ENCODE measurements at places on chromosomes 16 and 17.
A peak's percentile ranks its signal among the peaks of the same experiment; 100 is the strongest.

DNA sequence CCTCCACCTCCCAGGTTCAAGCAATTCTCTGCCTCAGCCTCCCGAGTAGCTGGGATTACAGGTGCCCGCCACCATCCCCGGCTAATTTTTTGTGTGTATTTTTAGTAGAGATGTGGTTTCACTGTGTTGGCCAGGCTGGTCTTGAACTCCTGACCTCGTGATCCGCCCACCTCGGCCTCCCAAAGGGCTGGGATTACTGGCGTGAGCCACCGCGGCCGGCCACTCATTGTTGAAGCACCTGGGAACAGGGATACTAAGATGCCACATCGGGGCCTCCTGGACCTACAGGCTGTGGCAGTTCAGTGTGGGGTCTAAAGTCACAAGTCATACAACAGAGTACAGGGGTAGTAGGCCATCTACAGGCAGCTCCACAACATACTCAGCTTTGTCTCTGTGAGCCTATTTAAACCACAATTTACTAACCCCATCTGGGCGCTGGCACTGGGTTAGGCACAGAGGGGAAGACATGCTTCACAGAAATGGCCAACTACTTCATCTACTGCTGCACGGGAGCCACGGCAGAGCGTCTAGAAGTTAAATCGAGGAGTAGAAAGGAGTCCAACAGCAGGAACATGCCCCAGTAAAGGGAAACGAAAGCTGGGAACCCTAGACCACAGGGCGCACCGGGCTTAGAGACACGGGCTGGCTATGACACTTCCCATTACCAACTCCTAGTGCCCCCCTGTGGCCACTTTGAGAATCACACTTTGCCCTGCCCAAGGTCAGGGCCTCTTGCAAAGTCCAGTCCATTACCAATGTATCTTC lies 4.3 kb downstream of the VAMP2 start:
- DNase-seq: peak; percentile 91

DNA sequence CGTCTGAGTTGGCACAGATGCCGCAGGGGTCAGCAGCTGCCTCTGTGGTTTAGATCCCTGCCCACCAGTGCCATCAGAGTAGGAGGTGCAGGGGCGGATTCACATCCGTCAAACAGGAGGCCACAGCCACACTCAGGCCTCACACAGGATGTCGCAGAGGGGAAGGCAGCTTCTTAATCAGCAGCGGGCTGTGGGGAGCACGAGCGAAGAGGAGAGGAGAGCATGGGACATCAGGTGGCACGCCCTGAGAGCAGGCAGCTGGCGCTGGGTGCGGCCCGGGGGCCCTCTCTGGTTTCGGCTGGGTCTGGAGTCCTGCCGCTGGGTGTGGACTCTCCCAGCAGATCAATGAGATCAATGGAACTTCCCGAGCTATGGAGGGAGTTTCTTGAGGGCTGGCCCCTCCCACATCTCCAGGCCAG lies 9.6 kb downstream of the LLGL2 start:
- DNase-seq: peak; percentile 79

- no peak for DNase-seq
Observed at GRCh38 chr16:20053336-20053735, 20.4 kb downstream of the GPR139 start.

- no peak for DNase-seq
Observed at GRCh38 chr17:17137731-17138585, 68.2 kb downstream of the PLD6 start.

- DNase-seq: peak; percentile 46
Observed at GRCh38 chr16:66274335-66275110, 92.0 kb upstream of the CDH5 start.

- DNase-seq: no peak
Observed at GRCh38 chr17:16927641-16928321, 44.1 kb downstream of the TNFRSF13B start.

DNA sequence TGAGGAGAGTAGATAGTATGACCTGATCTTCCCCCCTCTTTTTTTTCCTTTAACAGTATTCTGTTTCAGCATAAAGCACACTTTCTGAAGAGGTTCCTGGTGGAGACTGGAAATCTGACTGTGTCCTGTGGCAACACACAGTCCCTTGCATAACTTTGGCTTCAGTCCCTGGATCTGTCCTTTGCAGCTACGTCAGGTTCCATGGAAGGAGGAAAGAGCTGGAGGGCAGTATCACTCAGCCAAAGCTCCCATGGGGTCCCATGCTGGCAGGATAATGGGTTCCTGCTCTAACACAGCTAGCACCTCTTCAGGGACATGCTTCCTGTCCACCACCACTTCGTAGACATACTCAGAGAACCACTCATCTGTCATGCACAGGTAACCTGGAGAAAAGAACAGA lies 13.3 kb upstream of the SLC6A4 start:
- DNase-seq: no peak

GRCh38 chr16:27499659-27500055 lies 50.1 kb downstream of the GTF3C1 start:
- DNase-seq: no peak

DNA sequence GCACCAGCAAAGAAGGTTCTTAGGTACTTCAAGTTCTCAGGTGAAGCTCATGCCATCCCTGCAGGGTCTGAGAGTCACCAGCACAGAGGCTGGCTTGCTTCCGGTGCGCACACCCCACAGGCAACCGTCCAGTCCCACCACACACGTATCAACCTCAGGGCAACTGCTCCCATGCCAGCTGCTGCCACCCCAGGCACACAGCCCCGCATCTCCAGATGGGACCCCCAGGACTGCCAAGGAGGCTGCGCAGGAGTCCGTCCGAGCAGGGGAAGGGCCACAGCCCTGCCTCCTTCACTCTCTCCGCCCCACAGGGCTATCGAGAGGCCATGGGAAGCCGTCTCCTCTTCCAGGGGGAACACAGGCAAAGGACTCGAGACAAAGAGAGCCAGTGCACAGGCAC lies 13.3 kb downstream of the KIFC3 start:
- no peak for DNase-seq

- DNase-seq: no peak
Observed at GRCh38 chr16:10831894-10832886, 13.6 kb upstream of the TVP23A start.

DNA sequence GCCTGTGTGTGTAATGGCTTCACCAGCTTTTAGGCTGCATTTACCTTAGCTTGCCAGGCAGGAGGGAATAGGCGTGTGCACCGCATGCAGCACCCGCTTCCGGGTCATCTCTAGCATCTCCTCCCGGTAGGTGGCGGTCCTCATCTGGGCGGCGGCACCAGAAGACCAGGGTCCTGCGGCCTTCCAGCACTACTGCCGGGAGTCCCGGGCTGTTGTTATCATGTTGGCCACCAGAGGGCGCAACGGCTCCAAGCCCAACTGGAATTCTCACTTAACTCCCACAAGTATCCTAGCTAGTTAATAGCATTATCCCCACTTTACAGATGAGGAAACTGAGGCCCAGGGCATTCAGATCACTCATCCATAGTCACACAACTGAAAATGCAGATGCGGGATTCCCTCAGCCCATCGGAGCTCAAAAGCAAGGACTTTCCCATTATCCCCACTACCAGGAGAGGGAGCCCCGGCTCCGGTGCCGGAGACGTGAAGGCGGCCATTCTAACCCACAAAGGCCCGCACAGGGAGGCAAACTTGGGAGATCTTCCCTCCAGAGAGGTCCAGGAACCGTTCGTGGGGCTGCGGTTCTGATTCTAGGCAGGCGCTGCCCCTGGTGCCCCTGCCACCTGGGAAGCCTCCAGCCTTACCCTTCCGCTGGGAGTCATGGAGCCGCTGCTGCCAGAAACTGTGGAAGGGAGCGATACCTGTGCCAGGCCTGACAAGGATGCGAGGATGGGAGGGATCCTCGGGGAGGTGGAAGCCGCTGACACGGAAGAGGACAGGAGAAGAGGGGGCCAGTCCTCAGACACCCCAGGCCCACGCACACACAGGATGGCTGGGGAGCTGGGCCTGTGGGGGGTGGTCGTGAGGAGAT lies 23.9 kb downstream of the LGALS9 start:
- peak; percentile 85 for DNase-seq

DNA sequence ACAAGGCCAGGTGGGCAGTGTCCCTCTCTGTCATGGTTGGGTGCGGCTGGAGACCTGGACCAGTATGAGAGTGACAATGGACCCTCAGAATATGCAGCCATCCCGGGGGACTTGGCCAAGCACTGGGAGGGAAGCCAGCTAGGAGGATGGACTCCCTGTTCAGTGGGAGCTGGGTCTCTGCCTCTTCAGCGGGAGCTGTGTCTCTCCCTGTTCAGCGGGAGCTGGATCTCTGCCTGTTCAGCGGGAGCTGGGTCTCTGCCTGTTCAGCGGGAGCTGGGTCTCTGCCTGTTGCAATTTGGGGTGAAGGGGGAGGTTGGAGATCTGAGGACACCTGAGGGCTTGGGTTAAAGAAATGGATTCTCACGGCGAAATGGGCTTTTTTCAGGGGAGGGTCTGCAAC lies 3.8 kb upstream of the PRSS33 start:
- no peak for DNase-seq

DNA sequence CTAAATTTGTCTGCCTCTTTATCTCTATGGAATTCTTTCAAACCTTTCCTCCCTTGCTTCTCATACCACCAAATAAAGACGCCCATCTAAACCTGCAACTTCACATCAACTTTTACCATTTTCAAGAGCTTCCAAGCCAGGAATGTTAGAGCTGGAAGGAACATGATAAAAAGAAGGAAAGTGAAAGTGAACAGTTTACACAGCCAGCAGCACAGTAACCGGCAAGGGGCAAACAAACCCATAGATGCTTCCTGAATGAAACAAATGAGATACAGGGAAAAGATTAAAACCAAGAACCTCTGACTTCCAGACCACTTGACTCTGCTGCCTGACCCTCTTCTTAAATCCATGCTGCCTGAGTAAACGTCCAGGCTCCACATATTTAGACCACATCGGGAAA lies 231.1 kb upstream of the CA10 start:
- DNase-seq: no peak

GRCh38 chr17:3913531-3914311 lies 2.5 kb downstream of the P2RX1 start:
- DNase-seq: peak; percentile 86

DNA sequence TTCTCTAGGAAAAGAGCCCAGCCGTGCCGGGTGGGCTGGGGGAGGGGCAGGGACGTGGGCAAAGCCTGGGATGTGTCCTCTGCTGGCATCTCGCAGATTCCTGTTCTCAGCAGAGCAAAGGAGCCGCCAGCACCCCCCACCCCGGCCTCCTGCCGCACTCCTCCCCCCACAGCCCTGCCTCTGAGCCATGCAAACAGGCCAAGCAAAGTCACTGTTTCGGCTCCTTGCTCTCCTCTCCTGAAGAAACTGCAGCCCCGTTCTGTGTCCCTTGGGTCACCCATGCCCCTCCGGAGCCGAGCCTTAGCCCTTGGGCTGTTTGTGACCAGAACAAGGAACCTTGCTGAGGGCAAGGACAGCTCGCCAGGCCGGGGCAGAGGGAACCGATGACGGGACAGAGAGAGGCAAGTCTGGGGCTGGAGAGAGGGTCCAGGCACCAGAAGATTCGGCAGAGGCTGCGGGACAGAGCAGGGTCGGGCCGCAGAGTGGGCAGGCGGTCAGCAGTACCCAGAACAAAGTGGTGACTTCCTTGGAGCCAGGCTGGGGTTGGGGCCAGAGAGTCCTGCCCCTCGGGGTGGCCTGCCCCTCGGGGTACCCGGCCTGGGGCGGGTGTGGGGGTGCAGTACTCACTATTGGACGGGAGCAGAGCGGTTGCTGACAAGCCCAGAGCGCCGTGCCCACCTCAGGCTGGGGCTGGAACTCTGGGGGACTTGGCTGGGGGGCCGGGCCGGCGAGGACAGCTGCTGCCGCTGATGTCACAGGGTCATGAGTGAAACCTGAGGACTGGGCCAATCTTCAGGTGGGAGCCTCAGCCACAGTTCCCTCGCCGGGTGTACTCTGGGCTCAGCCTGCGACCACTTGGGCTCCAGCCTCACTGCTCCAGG lies 9.2 kb upstream of the PRR29 start:
- no peak for DNase-seq

- DNase-seq: no peak
Observed at GRCh38 chr16:58088091-58088490, 41.1 kb downstream of the CFAP20 start.

GRCh38 chr17:60188759-60189158 lies 39.0 kb downstream of the CA4 start:
- DNase-seq: no peak

Data from common myeloid progenitor, CD34-positive (primary cell).